Fibroblast of skin of left biceps (primary cell): ENCODE measurements at places on chromosomes 5 and 9.
A peak's percentile ranks its signal among the peaks of the same experiment; 100 is the strongest.

DNA sequence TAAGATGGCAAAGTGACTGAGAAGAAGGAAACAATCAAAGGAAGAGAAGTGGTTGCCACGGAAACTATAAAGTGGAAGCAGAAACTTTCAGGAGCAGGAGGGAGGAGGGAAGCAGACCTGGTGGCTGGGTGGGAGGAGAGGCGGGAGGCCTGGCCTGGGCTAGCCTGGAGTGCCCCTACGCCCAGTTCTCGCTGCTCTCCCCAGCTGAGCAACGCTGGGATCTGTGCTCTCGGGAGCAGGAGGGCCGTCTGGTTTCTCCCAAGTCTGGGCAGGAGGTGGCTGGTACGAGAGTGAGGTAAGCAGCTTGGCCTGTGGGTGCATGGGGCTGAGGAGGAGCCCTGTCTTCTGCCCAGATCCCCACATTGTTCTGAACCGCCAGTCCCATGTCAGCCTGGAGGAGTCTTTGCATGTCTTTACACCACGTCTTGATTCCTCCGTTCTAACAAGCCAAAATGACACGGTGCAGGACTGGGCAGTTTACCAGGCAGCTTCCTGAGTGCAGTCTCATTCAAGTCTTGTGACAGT is 15.0 kb upstream of the DAB2IP start:
- no peak for DNase-seq

- DNase-seq: no peak
These were observed 66.6 kb upstream of the SPATA31E1 start for GRCh38 chr9:87816036-87816435.

- DNase-seq: no peak
These were observed 10.9 kb upstream of the LAMC3 start for GRCh38 chr9:130997925-130998596.

DNA sequence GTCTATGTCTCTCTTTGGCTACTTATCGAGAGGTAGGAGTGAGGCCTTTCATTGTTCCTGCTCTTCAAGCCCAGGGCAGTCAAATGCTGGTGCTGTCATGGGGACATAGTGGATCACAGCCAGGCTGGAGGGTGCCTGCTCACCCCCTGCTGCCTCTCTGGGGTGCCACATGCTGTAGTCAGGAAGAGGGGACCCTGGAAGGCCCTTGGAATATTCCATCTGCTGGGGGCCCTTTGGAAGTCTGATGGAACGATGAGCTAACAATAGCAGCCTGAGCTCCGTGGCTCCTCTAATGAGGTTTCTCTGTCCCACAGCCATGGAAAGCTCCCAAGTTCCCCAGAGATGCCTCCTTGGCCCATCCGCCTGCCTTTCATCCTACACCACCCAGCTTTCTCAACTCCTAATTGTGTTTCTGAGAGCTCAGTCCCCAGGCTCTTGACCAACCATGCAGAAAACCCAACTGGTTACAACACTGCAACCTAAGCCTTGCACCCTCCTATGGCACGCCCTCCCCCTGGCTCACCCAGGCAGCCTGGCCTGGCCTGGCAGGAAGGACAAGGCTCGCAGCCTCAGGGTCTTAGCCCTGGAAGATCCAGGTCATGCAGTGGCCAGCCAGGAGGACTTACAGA is 91.7 kb downstream of the NRG2 start:
- DNase-seq: no peak

GRCh38 chr9:34326690-34327089 is 2.4 kb downstream of the KIF24 start:
- DNase-seq: no peak

GRCh38 chr9:12956261-12956660 is 181.4 kb downstream of the LURAP1L start:
- DNase-seq: no peak

GRCh38 chr9:130107234-130107861 is 53.6 kb downstream of the GPR107 start:
- peak; percentile 52 for DNase-seq

- no peak for DNase-seq
These were observed at the start of gene HRH2 for GRCh38 chr5:175657593-175658271. Gene HRH2, plus strand, starts transcription at chr5:175658071. Its CDS starts 25,163 bp downstream, at chr5:175683234.

DNA sequence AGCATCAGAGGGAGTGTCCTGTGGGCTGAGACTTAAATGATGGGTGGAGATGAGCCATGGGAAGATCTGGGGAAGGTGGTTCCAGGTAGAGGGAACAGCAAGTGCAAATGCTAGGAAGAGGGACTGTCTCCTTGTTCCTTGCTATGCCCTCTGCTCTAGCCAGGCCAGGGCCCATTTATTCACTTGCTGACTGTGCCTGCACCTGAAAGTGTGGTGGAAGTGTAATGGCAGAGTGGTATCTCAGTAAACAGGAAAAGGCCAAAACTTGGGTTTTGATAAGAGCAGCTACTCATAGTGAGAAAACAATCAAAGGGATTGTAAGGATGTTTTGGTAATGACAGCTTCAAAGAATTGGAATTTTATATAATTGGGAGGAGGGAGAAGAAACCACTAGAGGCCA is 32.4 kb downstream of the TLE4 start:
- no peak for DNase-seq

DNA sequence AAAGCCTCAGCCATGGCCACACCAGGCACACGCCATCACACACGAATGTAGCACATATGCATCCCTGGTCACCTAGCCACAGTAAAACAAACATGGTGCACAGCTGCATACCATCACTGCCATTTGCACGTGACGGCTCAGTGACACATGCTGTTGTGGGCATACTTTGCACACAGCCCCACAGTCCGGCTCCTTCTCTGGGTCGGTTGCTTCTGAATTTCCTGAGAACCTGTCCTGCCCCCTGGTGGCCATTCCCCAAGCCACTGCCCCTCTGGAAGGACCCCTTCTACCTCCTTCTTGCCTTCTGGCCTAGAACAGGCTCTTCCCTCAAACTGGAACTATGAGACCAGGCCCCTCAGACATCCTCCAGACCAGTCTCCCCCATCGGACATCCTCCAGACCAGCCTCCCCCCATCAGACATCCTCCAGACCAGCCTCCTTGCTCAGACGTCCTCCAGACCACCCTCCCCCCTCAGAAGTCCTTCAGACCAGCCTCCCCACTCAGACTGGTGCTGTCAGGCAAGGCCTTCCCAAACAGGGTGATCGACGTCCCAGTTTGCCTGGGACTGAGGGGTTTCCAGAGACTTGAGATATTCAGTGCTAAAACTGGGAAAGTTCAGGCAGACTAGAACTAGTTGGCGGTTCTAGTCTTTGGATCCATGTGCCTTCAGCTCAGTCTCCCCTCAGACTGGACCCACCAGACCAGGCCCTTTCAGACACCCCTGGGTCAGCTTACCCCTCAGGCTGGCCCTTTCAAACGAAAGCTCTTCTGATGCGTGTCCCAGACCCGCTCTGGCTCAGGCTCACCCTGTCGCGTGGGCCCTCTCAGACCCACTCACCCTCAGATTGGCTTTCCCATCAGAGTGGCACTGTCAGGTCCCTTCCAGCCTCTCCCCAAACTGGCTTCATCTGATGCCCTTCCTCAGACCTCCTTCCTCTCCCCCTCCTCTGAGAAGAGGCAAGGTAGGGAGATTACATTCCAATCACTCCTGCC is 24.3 kb upstream of the ENHO start:
- DNase-seq: no peak
